T-helper 22 cell (primary cell): ENCODE measurements at places on chromosomes 7 and 10.

DNA sequence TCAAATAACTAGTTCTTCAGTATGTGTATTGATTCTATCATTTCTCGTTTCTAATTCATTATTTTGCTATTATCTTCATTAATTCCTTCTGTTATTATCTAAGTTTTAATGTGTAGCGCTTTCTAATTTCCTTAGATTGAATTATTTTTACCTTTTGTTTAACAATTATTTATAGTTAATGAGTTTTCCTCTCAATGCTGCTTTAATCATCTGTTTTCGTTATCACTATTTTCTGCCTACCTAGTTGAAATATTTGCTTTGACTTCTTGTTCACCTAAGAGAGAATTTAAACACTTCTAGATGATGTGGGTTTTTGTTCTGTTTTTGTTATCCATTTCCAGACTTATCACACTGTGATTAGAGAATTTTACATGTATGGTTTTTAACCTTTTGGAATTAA, 37.5 kb upstream of the MTPN start:
- no peak for DNase-seq

DNA sequence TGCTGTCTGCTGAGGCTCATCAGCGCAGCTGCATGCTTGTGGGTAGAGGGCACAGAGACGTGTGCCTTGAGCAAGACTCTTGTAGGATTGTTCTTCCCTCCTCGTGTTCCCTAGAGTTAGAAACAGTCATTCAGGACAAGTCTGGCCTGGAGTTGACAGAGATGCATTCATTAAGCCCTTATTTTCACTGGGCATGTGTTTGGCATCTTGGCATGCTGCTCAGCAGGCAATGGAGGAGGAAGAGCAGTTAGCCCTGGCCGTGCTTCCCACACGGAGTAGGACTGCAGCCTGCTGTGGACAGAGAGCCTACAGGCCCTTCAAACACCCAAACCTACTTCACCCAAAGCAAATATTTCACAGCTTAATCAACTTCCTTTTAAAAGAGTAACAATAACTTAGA, 73.0 kb upstream of the GJD4 start:
- no peak for DNase-seq

- DNase-seq = no peak
These were observed 135.6 kb downstream of the ATE1 start for GRCh38 chr10:121792198-121792597.

DNA sequence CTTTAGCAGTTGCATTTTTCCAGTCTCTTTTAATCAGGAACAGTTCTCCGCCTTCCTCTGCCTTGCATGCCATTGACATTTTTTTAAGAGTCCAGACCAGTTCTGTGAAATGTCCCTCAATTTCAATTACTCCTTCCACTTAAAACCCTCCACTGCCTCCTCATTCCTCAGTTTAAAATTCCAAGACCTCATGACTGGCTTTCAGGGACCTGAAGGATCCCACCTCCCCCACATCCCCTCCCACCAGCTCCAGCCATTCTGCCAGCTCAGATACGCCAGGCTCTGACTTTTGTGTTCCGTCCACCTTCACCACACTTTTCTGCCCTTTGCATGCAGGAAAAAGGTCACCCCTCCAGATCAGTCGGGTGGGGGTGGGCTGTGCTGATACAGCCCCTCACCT, 8.7 kb downstream of the TNRC18 start:
- DNase-seq = no peak

GRCh38 chr10:43817368-43817767, 168.7 kb upstream of the ZNF32 start:
- DNase-seq = no peak

GRCh38 chr7:107920048-107920772, 29.2 kb downstream of the DLD start:
- no peak for DNase-seq
